ENCODE measurements at places on chromosomes 12 and 14.

GRCh38 chr14:104586832-104587620 is 7.5 kb downstream of the C14orf180 start:
- no peak for DNase-seq

DNA sequence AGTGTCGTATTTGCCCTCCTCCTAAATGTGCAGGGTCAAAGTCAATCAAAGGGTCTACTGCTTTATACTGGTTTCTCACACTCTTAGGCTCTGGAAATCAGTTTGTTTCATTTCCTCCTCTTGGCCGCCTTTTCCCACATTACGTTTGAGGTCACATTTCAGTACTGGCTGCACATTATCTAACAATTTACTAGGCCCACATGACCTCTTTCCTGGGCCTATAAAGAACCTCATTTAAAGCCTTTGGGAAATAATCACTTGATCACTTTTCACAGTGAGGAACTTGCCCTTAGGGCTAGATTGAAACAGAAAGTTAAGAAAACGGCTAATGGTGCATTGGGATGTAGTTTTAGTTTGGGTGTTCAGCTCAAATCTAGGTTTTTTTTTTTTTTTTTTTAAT is 497.5 kb downstream of the RERGL start:
- DNase-seq: no peak

- DNase-seq: no peak
These were observed 69.8 kb downstream of the CNTN1 start for GRCh38 chr12:40762072-40762471.

GRCh38 chr12:87107270-87107669 is 851.1 kb upstream of the MGAT4C start:
- DNase-seq: no peak

GRCh38 chr14:101620031-101620788 is 58.9 kb downstream of the DIO3 start:
- no peak for DNase-seq

DNA sequence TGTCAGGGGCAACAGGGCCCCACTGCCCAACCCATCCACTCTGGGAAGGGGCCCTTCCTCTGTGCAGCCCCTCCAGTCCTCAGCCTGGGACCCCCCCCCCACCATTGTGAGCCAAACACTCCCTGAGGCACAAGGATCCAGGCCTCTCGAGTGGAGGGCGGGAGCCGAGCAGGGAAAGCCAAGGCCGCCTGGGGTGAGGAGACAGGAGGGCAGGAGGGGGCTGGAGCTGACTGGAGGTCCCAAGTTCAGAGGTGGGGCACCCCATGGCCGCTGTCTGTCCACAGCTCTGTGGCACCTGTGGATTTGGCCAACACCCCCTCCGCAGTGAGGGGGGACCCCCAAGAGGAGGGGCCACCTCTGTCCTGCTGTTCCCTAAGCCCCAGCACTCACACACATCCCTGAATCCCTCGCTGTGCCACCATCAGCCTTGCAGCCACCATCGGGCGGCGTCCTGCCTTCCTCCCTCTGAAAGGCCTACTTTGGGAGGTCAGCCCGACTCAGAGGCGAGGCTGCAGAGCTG is 25.4 kb upstream of the C14orf180 start:
- no peak for DNase-seq

DNA sequence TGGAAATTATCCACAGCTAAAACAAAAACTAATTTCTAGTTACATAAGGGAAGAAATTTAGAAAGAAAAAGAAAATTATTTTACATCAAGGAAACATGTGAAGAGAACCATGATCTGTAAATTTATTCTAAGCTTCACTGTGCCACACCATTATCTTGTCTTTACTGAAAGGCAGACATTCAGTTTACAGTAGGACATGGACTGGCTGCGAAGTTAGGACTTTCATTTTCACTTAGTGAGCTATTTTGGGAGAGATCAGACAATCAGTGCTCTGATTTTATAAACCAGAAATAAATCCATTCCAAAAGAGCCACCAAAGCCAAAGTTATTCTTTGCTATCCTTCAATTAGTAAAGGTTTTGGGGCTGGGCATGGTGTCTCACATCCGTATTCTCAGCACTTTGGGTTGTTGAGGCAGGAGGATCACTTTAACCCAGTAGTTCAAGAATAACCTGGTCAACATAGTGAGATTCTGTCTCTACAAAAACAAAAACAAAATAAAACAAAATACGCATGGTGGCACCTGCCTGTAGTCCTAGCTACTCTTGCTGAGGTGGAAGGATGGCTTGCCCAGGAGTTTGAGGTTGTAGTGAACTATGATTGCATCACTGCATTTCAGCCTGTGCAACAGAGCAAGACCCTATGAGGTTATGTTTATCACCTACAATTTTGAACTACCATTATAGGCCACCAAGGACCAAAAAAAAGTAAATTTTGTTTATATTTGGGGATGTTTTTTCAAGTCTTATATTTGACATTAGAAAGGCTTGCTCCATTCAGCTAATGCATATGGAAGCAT is 1084.8 kb upstream of the ATXN7L3B start:
- DNase-seq: no peak

DNA sequence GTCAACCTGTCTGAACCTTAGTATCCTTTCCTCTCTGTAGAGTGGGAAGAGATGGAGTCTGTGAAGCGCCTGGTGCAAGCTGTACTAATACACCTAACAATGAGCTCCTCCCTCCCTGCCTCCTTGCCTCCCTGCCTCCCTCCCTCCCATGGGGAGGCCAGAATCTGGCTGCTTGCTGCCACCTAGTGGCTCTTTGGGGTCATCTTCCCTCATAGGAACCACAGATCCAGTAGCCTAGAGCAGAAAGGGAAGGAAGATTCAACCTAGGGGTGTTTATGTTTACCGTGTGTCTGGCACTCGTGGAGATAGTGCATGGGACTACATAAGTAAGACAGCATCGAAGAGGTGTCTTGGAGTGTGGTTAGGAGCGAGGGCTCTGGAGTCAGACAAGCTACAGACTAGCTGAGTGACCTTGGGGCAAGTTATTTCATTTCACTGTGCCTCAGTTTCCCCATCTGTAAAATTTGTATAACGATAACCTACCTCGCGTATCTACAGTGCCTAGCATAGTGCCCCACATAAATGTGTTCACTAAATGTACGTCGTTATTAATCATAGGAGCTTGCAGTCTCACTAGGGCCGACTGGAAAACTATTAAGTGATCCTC is 35.5 kb upstream of the TSPAN9 start:
- peak; percentile 67 for DNase-seq

- no peak for DNase-seq
These were observed 144.0 kb downstream of the ADAMTS20 start for GRCh38 chr12:43407816-43408645.

DNA sequence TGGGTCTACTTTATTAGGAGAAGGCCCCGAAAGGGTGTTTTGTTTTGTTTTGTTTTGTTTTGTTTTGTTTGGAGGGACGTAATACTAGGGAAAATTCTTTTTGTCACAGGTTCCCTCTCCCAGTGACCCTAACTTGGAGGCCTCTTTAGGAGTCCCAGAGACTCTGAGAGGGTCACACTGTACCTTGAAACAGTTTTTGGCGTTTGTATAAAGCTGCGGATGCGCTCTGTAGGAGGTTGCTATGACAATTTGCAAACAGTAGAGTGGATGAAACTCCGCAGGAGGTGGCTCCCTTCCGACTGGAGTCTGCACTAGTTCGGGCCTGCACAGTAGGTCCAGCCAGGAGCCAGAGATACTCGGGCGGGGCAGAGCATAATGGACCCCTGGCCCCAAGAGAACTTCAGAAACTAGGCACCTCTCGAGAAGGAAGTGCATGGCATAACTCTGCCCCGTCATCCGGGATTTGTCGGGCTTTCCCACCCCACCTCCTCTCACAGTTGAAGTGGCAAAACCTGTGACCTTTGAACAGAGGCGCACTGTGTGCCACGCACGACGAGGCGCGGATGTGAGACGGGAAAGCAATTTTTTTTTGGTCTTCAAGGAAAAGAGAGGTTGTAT is 1.3 kb upstream of the DYRK2 start:
- peak; percentile 35 for DNase-seq

DNA sequence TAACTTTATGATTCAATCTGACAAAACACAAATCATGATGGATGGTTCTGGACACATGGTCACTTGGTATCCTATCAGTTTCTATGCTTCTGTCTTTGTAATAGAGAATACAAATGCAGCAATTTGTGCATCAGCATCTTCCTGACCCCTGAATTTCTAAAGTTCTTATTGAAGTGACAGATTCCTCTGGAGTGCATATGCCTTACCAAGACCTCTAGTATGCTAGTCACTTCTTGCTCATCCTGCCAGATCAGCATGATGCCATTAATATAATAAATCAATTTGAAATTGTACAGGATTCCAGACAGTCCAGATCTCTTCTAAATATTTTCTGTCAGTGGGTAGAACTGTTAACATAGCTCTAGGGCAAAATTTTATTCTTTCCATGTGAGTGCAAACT is 40.6 kb upstream of the GLIPR1 start:
- no peak for DNase-seq

DNA sequence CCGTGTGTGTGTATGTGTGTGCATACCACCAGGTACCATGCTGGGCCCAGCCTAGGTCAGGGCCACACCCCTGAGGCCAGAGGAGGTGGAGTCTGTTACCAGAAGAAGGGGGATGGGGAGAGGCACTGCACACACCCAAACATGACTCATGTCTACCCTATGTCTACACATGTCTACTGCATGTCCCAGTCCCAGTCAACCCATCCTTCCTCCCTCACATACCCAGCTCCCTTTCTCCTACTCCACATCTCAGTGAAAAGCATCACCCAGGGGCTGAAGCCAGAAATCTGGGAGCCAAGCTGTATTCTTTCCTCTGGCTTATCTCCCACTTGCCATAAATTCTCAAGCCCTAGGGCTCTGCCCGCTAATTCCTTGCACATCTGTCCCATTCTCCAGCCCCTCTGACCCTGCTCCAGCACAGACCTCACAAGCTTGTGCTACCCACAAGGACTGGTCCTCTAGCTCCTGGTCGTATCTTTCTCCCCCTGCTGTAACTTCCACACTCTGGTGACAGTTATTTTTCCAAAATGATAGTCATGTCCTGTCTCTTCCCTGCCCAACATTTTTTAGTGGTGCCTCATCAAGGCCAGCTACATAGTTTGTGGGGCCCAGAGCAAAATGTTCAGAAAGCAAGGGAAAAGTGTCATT is 18.0 kb upstream of the APPL2 start:
- no peak for DNase-seq

GRCh38 chr12:123453165-123453564 is 4.8 kb upstream of the SNRNP35 start:
- no peak for DNase-seq

GRCh38 chr14:22872033-22872832 is 693 bp downstream of the LRP10 start:
- peak; percentile 80 for DNase-seq

DNA sequence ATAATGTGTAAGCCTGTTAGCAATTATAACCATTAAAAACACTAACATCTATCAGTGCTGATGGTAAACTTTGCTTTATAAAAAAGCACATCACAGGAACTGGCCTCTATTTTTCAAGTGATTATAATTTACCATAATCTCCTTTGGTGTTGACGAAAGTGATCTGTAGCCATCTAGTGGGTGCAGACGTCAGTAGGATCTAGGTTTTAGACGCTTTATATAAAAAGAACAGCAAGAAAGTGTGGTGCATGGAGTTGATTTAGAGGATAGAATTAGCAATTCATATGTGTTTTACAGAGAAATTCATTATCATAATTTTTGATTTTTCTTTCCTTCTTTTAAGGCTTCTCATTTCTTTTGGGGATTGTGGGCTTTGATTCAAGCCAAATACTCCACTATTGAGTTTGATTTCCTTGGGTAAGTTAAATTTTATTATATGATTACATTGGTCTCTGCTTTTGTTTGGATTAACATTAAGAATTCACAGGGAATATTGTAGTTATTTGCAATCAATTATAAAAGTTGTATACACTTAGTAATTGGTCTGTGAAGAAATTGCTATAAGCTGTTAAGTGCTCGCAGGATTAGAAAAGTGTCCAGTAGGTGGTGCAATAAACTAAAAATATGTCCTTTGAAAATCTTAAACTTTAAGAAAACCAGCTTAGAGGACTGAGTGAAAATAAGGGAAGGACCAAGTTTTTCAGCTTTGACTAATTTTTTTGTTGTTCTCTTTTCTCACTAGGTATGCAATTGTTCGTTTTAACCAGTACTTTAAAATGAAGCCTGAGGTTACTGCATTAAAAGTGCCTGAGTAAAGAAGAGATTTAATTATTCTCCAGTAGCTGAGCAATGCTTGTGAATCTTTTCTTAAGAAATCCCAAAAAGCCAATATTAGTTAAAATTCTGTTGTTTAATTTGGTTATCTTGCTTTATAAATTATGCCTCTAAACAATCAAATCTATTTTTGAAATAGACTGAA is 59.5 kb downstream of the ETNK1 start:
- no peak for DNase-seq

DNA sequence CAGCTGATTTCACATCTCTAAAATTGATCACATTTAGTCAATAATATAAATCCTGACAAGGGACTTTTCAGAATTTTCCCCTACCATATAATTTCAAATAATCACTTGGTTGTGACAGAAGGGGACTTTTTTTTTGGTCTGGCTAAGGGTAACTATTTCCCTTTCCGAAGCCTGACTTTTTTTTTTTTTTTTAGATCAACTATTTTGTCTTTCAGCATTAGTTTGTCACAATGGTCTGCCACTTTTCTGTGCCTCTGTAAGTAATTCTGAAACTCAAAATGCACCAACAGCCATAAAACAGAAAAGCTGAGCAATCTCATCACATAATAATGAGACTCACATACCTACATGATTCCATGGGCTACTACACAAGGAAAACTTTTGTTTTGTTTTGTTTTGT is 266.4 kb downstream of the SSPN start:
- DNase-seq: no peak

- DNase-seq: no peak
These were observed 111.2 kb downstream of the CAPZA3 start for GRCh38 chr12:18849080-18849479.

DNA sequence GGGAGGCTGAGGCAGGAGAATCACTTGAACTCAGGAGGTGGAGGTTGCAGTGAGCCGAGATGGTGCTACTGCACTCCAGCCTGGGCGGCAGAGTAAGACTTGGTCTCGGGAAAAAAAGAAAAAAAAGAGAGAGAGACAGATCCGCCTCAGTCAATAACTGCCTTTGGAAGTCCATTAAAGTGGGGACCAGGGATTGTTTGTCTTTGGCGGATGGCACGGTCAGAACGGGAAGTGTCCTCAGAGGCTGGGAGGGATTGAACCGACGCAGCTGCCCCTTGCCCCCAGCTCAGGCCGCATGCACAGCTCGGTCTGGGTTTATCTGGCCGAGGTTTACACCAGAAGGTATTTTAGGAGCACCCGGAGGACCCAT is 54.4 kb downstream of the TESC start:
- DNase-seq: no peak

DNA sequence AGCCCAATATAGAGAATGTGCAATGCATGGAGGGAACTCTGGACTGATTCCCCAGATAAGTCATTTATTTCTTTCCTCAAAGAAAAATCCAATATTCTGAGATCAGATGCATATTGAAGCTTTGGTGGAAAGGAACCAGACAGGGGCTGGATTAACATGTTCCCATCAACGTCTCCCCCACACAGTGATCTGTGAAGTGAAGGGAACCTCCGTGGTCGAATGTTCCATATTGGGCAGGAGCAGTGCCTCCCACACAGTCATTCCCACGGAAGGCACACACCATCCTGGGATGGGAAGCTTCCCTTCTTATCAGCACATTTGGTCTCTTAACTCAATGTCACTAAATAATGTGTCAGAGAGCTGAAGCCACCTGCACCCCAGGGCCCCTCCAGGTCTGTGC is 247.1 kb downstream of the BCL11B start:
- no peak for DNase-seq

Data from stimulated activated CD4-positive, alpha-beta T cell treated with anti-CD3 and anti-CD28 coated beads, Interleukin-15, amount 100 ng/mL, for 24 hours (primary cell).